ENCODE measurements at places on chromosomes 3 and 15. TPM values are rescaled to one million over a fixed set of nuclear protein-coding genes. Genes with fewer than 3 reads are reported as not detected.

SAMD7 gene
- total RNA-seq: not detected

- no peak for DNase-seq
These were observed 13.5 kb downstream of the SLCO3A1 start for GRCh38 chr15:91866971-91867372.

DNA sequence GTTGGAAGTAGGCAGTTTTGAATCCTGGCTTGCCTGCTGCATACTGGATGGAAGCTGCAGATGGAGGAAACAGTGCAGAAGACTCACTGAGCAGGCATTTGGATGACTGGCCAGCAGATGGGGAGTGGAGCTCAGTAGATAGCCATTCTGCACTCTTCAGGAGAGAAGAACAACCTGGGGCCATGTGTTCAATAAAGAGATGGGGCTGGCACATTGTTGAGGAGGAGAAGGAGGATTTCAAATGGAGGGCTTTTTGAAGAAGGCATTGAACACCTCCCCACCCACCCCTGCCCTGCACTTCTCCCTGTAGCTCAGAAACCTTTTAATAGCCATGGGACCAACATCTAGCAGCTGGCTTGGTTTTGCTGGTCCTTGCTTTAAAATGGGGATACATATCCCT is 109.8 kb downstream of the CACNA1D start:
- DNase-seq: no peak

- DNase-seq: no peak
These were observed 88.4 kb upstream of the TLE3 start for GRCh38 chr15:70186152-70186551.

GRCh38 chr15:45550436-45550835 is 27.9 kb upstream of the SLC30A4 start:
- no peak for DNase-seq

DNA sequence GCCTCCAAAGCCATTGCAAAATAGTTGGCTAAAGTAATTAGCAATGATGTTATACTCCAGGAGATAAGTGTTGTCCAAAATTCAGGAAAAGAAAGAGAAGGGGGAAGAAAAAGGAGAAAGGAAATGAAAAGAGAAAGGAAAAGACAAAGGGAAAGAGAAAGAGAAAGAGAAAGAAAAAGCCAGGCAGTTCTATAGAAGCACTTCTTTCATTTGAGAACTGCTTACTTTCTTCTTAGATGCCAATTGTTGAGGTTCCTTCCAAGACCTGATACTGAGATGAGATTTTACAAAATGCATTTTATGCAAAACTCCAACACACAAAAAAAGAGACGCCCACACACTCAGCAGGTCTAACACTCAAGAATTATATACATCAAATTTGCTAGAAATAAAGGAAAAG is 298.4 kb downstream of the KCNH8 start:
- DNase-seq: no peak

DNA sequence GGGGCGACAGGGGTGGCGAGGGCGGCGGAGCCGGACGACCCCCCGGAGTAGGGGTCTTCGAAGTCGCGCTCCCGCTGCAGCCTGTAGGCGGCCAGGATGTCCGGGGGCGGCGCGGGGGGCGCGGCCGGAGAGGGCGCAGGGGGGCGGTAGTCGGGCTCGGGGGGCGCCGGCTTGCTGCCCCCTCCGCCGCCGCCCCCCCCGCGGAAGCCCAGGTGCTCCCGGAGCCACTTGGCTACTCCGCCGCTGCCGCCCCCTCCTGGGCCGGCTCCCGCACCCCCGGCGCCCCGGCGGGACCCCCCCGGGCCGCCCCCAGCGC is 230 bp downstream of the SHF start:
- DNase-seq: no peak
